ENCODE measurements at places on chromosomes 16 and 17.
A peak's percentile ranks its signal among the peaks of the same experiment; 100 is the strongest.

DNA sequence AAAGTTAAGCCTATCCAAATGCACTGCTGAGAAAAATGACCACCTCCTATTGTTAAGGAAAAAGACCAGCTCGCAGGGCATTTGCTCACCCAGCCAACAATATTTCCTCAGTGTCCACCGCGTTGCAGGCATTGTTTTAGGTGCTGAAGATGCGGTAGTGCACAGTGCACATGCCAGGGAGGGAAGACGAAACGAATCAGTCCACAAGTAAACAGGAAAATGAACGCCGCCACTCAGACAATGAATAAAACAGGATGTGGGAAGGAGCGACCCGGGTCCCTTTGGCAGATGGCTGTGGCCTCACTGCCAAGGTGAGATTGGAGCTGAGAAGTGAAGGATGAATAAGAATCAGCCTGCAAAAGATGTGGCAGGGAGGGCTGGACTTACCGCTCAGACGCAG is 249.2 kb downstream of the FOXL1 start:
- H3K27me3 ChIP-seq: peaks cover 63% of the 10 kb centered on the region
- no peak for DNase-seq
- no peak overlapping the region for H3K27ac ChIP-seq
- no peak overlapping the region for H3K4me3 ChIP-seq
- H3K36me3 ChIP-seq: no peaks in the 10 kb centered on the region
- H3K4me1 ChIP-seq: peaks cover 29% of the 10 kb centered on the region

DNA sequence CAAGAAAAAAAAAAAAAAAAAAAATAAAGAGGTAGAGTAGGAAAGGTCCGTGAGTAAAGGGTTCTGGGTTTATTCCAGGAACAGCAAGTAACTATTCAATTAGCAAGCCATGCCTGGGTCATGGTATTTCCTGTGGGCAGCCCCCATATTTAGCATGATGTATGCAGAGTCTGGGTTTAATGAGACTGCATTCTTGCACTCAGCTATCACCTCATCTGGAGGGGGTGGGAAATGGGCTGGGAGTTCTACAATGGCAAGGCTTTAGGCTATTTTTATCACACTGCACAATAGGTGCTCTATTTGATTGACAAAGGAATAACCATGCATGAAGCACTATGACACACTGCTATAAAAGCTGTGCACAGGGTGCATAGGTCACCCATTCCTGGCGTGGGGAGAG is 104.0 kb upstream of the CCL2 start:
- H3K27ac ChIP-seq: no peak overlapping the region
- no peaks in the 10 kb centered on the region for H3K4me1 ChIP-seq
- H3K36me3 ChIP-seq: no peaks in the 10 kb centered on the region
- H3K27me3 ChIP-seq: peaks cover 65% of the 10 kb centered on the region
- no peak for DNase-seq

DNA sequence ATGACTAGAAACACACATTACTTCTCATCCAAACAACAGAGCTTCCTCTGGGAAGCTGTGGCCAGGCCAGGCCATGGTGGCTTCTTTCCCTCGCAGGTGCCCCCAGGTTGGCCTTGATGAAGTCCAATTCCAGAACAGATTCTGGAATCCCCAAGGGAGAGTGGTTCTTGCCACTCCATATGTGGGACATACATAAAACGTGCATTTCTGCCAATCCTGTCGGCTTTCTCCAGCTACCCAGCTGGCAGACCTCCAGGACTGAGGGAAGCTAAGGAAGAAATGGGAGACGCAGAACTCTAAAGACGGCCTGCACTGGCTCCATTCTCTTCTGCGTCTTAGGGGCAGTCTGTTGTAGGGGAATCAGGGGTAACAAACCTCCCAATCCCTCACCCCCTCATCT is 219.2 kb upstream of the CDH5 start:
- H3K36me3 ChIP-seq: no peaks in the 10 kb centered on the region
- no peak overlapping the region for H3K27ac ChIP-seq
- peaks cover 53% of the 10 kb centered on the region for H3K4me1 ChIP-seq
- H3K4me3 ChIP-seq: no peak overlapping the region
- peaks cover 50% of the 10 kb centered on the region for H3K27me3 ChIP-seq

DNA sequence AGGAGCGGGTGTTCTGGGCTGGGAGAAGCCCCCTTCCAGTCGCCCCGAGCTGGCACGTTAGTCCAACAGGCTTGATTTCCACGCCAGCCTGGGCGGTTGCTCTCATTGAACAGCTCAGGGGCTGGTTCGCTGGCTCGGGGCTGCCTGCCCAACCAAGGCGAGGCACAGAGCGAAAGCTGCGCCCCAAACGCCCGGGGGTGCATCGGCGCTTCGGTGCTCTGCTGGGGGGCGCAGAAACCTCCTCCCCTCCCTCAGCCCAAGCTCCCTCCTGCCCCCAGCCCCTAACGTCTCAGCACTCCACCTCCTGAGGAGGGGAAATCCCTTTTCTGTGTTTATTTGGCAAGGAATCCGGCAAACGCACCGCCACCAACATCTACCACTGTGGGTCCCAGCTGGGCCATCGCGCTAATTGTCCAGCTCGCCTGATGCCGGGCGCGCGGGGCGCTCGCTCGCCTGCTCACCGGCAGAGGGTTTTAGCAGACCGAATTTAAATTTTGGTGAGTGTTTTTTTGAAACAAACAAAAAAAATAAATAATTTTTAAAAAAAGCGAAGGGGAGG is 29.5 kb upstream of the RBFOX1 start:
- DNase-seq: no peak
- H3K36me3 ChIP-seq: no peaks in the 10 kb centered on the region

DNA sequence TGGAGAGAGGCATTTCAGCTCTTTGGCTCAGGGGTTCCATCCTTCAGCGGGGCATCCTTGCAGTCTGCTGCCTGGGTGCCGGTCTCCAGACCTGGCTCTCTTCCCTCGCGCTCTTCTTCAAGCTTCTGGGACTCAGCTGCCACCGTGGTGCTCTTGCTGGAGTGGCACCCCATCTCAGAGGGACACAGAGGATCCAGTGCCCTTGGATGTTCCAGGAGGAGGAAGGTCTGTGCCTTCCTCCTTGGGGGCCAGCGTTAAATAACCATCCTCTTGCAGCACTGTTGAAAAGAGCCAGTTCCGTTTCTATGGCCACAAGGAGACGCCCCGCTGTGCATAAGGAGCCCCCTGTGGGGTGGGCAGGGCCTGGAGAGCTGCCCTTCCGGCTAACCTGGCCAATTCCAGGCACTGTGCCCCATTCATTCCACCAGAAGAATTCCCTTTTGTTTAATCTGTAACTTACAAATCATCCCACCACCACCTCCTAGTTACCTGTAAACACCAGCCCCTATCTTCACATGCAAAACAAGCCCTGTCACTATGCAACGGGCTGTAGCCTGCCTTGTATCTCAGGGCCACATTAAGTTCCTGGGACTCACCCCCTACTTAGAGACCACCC is 8.6 kb downstream of the CHD9NB start:
- H3K27ac ChIP-seq: peak overlapping the region; percentile 50
- H3K36me3 ChIP-seq: peaks cover 2% of the 10 kb centered on the region
- H3K27me3 ChIP-seq: peaks cover 7% of the 10 kb centered on the region
- H3K4me1 ChIP-seq: peaks cover 59% of the 10 kb centered on the region

GRCh38 chr16:52526116-52526828 is 20.7 kb downstream of the TOX3 start:
- no peaks in the 10 kb centered on the region for H3K36me3 ChIP-seq
- H3K27me3 ChIP-seq: peaks cover 68% of the 10 kb centered on the region
- H3K4me3 ChIP-seq: no peak overlapping the region

GRCh38 chr17:1033503-1033902 is 36.6 kb downstream of the TIMM22 start:
- H3K27ac ChIP-seq: no peak overlapping the region
- no peak for DNase-seq
- peaks cover 6% of the 10 kb centered on the region for H3K4me1 ChIP-seq
- H3K4me3 ChIP-seq: no peak overlapping the region

GRCh38 chr16:71807905-71808592 is 585 bp downstream of the AP1G1 start:
- DNase-seq: no peak
- no peaks in the 10 kb centered on the region for H3K27me3 ChIP-seq
- H3K27ac ChIP-seq: peak overlapping the region; percentile 100
- peaks cover 19% of the 10 kb centered on the region for H3K4me1 ChIP-seq

GRCh38 chr17:35099908-35100307 is 19.8 kb downstream of the RAD51D start:
- no peaks in the 10 kb centered on the region for H3K4me1 ChIP-seq
- H3K27ac ChIP-seq: no peak overlapping the region
- no peak for DNase-seq

GRCh38 chr16:46627746-46628145 is 6.6 kb upstream of the SHCBP1 start:
- H3K36me3 ChIP-seq: no peaks in the 10 kb centered on the region
- H3K27ac ChIP-seq: no peak overlapping the region
- no peak for DNase-seq
- peaks cover 18% of the 10 kb centered on the region for H3K4me1 ChIP-seq
- peaks cover 7% of the 10 kb centered on the region for H3K27me3 ChIP-seq
- no peak overlapping the region for H3K4me3 ChIP-seq

DNA sequence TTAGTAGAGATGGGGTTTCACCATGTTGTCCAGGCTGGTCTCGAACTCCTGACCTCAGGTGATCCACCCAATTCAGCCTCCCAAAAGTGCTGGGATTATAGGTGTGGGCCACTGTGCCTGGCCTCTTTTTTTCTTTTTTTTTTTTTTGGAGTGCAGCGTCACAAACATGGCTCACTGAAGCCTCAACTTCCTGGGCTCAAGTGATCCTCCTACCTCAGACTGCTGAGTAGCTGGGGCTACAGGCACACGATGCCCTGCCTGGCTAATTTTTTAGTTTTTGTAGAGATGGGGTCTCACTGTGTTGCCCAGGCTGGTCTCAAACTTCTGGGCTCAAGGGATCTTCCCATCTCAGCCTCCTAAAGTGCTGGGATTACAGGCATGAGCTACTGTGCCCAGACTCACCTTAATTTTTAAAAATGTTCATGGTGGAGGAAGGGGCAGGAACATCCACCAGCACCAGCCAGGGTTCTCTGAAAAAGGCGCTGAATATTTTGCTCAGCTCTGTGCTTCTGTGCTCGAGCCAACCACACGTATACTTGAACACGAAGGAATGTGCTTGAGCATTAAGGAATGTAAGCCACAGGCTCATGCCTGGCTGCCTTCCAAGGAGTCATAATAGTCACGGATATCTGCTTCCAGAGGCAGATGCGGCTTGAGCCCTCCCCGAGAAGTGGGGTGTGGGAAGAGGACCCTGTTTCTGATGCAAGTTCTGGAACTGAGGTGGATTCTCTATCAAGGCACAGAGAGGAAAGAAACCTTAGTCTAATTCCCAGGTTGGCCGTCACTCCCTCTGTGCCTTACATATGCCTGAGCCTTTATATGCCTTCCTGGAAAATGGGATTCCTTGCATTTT is 65.5 kb upstream of the CREBBP start:
- H3K27me3 ChIP-seq: no peaks in the 10 kb centered on the region
- H3K36me3 ChIP-seq: peaks cover 8% of the 10 kb centered on the region
- H3K27ac ChIP-seq: peak overlapping the region; percentile 78

DNA sequence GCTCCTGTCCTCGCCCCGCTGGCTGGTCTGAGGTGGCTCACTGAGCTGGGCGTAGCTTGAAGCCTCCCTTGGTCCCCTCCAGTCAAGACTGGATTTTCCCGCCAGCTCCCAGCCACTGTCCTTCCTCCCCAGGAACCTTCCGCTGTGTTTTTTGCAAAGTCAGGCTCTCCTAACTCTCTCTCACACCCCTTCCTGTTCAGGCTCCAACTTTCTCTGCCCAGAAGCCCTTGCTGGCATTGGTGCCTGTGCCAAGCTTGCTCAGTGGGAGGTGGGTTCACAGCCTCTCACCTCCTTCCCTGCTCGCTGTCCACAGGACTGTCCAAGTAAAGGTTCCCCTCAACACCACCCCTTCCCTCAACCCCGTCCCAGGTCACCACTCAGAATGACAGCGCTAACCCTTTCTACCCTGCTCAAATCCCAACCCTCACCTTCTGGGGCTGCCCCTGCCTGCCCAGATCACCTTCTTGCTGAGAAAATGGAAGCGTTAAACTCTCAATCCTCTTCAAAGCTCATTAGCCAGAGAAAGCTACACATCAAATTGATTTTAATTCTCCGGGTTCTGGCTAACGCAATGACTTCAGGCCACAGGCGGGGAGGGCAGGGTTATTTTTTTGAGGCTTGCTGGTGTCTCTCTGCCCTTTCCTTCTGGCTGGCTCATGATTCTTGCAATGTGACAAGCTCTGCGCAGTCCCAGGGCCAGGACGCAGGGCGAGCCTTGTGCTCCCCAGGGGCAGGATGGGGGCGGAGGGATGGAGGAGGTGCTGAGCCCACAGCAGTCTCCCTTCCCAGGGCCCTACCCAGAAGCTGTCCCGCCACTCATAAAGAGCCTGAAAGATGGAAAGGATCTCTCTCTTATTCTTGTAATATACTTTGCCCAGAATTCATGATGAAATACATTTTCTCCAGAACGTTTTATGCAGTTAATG is 357.2 kb upstream of the TNRC6C start:
- no peak for DNase-seq
- H3K4me3 ChIP-seq: no peak overlapping the region
- peaks cover 6% of the 10 kb centered on the region for H3K27me3 ChIP-seq

- H3K36me3 ChIP-seq: no peaks in the 10 kb centered on the region
- H3K4me3 ChIP-seq: no peak overlapping the region
- H3K27me3 ChIP-seq: no peaks in the 10 kb centered on the region
- DNase-seq: no peak
Observed at GRCh38 chr16:88738151-88739084, 32.1 kb downstream of the CTU2 start.

DNA sequence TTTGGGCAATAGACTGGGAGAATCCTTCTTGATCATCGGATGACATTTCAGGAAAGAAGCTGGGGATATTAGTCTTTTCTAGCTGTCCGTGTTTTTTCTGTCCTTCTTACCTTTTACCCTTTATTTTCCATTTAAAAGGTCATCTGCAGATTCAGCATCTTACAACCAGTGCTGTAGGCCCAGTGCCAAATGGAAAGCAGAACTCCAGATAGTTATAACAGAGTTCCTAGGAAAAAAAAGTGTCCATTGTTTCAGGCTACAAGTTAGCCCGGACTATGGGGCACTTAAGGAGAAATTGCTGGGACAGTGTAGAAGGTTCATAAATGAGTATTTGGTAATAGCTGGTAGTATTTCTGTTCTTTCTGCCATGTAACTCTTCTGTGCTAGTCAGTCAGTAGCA is 28.4 kb downstream of the LDHD start:
- H3K4me1 ChIP-seq: peaks cover 39% of the 10 kb centered on the region
- no peaks in the 10 kb centered on the region for H3K27me3 ChIP-seq
- DNase-seq: no peak
- no peak overlapping the region for H3K4me3 ChIP-seq
- peak overlapping the region; percentile 22 for H3K27ac ChIP-seq

GRCh38 chr16:77213542-77214106 is 14.4 kb downstream of the SYCE1L start:
- no peaks in the 10 kb centered on the region for H3K27me3 ChIP-seq
- peaks cover 7% of the 10 kb centered on the region for H3K4me1 ChIP-seq
- H3K4me3 ChIP-seq: peak overlapping the region; percentile 78
- peaks cover 2% of the 10 kb centered on the region for H3K36me3 ChIP-seq
- no peak overlapping the region for H3K27ac ChIP-seq
